Activated naive CD4-positive, alpha-beta T cell treated with anti-CD3 and anti-CD28 coated beads, Interleukin-2, amount 50 U/mL, for 72 hours (primary cell): ENCODE measurements at places on chromosomes 5 and 9.

DNA sequence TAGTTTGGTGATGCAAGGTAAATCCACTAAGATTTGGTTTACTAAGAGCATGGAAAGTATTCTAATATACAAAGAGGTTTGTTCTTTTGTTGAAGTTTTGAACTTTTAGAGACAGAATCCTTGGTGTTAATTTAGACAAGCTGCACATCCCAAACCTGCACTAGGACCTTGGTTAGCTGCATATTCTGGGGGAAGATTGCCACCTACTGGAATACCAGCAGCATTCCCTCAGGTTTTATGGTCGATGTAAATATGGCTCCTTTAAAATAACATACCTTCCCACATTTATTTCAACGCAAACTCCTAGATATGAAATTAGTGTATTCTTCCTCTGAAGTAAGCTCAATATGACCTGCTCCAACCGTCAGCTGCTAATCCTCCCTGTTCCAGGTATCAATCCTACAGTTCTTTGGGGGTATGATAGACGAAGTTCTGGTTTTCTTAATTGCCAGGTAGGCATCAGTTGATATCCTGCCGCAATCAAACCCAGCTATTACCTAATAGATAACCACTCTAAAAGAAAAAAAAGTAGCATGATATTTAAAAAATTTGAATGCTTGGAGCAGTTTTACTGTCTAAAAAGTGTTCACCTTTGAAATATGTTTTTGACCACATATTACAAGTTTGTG lies 624.1 kb downstream of the ISL1 start:
- DNase-seq, result no peak

- no peak for DNase-seq
Observed at GRCh38 chr5:74019923-74020322, 393.9 kb downstream of the ARHGEF28 start.

DNA sequence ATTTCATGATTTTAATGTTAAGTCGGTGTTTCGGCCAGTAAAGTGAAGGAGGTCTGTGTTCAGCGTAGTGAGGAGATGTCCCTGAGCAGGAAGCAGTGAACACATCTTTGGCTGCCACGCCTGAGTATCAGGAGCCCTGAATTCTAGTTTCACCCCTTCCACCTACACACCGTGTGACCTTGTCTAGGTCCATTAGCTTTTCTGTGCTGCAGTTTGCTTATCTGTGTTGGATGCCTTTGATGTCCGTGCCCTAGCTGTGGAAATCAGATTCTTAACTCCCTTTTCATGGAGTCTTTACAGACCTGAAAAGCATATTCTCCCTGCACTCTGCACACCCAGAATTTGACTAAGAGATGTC lies 601 bp downstream of the FBXO38 start:
- no peak for DNase-seq

DNA sequence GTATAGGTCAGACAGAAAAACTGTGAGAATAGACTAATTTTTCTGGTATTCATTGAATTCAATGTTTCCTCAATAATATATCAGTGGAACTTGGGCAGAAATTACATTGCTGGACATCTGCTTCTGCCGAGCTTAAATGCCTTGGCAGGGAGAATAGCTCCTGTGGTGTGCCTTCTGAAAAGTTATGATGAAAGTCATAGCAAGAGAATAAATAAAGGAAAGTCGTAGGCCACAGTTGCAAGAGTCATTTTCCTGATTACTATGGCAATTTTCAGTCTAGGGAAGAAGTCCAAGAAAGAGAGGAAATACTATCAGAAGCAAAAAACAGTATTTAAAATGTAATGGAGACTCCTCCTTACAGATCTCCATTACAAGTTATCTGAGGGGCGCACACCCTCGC lies 1596.1 kb upstream of the WWC1 start:
- no peak for DNase-seq

DNA sequence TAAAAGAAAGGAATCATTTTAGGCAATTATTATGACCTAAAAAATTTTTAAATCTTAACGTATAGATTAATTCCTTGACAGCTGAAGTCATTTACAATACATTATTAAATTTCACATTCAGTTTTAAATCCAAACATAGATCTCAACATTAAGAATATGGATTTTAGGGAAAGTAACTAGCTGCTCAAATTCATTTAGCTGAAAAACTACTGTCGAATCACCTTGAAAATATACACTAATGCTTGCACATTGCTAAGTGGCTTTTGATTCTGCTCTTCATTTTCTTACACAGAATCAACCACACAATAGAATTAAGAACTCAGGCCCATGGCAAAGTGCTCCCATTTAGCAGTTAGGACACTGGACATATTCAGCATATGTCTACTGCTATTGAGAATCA lies 454.2 kb downstream of the RAB3C start:
- DNase-seq, result no peak

DNA sequence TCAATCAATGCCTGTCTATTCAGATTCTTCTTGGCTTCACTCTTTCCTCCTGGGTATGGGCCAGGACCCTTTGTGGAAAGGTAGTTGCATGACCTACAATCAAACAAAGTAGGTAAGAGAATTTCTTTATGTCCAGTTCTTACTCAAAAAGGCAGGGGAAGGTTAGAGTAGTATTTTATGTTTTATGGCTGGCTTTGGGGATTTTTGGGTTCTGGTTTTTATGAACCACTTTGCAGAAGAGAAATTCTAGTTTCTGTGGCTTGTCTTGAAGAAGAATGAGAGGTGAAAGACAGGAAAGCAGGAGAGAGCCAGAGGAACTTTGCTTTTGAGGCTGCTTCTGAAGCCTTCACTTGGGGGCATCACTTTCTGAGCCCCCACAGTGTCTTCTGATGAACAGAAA lies 14.7 kb upstream of the CRHBP start:
- DNase-seq, result no peak

DNA sequence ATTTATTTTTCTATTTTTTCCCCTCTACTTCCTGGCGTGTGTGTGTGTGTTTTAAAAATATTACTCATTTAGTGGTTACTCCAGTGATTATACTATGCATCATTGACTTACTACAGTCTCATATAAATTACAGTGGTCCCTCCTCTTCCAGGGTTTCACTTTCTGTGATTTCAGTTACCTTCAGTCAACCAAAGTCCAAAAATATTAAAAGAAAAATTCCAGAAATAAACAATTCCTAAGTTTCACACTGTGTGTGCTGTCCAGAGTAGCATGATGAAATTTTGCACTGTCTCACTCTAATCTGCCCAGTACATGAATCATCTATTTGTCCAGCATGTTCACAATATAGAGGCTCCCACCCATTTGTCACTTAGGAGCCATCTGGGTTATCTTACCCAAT lies 47.4 kb upstream of the CCDC112 start:
- no peak for DNase-seq

- no peak for DNase-seq
Observed at GRCh38 chr9:8804613-8805012, 1005.0 kb upstream of the DMAC1 start.

GRCh38 chr5:17305964-17306725 lies 88.7 kb downstream of the BASP1 start:
- no peak for DNase-seq
